ENCODE measurements at places on chromosomes 5 and 9.

DNA sequence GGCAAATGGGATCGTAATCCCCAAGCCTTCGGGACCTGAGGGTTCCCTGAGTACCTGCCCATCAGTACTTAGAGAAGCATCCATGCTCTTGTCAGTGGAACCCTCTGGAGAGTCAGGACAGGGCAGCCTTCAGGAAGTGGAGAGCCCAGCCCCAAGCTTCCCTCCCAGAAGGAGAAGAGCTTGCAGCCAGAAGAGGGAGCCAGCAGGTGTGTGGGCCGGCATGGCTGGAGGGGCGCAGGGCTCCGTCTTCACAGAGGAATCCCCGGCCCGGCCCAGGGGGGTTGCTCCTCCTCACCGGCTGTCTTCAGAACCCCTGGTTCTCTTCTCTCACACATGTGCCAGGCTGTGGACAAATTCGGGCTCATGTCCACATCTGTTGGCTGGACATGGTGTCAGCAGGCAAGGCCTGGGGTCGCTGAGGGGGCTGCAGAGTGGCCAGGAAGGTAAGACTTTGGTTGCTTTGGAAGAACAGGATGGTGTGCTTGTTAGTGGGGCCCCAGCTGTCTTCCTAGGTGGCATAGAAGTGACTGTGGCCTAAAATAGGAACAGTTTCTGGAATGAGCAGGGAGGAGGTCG is 58.9 kb upstream of the RXRA start:
- no peak for DNase-seq

DNA sequence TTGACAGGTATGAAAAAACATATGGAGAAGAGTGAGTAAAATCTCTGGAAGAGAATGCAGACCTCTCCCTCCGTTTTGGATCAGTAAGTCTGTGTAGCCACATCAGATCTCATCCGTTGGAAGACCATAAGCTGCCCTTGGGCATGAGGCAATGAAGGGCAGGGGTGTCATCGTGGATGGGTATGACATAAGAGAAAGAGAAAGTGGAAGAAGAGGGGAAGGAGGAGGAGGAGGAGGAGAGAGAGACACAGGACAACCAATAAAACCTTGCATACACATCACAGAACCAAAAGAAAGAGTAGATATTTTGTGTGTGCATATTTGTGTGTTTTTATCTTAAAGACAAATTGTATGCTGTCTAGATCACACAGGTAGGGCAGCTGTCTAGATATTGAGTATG is 50.7 kb downstream of the PRRC1 start:
- DNase-seq: no peak

DNA sequence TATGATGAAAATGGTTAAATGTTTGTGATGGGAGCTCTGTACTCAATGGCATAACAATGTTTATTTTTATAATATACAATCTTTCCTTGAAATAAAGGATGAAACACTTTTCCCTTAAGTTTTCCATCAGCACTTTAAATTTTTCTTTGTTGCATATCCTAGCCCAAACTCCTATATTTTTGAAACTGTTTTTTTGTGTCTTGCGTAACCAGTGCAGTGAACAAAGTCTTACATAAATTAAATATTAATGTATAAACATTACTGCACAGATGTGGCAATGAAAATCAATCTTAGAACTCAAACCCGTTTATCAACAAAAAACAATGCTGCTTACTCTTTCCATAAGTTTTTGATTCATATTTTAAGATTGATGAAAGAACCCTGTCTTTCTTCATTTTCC is 34.1 kb upstream of the IL31RA start:
- no peak for DNase-seq

DNA sequence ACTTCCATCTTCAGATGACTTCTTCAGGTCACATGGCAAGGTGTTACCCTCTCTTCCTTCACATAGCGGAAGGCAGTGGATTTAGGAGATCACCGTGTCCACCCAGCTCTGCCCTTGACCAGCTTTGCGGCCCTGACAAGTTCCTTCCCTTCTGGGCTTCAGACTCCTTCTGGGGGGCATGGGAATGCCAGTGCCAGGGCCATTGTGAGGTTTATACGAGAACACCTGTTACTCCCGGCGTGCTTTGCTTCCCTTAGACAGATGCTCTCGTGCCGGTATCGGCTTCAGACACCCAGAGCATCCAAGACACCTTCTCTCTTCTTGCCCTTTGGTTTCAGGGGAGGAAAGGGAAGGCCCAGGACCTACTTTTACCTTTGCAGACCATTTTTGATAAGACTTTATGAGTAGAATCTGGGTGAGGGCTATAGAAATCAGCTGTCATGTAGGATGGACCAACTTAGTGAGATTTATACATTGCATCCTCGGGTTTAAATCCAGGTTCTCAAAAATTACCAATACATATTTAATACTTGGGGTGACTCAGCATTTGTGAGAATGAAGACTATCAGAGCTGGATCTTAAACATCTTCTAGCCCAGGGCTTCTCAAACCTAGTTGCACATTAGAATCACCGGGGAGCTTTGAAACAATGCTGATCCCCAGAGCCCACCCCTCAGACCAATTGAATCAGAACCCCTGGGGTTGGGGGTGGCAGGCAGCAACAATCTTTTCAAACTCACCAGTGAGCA is 138.2 kb downstream of the MVB12B start:
- DNase-seq: no peak

DNA sequence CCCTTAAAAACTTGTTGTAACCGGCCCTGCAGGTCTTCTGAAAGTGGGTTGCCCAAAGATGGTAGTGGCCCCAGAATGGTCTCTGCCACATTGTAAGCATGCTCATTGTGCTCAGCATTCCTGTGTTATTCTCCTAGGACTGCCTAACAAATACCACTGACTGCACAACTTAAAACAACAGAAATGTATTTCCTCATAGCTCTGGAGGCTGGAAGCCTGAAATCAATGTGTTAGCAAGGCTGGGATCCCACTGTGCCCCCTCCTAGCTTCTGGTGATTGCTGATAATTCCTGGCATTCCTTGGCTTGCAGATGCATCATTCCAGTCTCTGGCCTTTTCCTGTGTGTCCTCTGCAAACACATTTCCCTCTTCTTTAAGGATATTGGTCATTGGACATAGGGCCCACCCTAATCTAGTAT is 3.4 kb upstream of the GCNT4 start:
- no peak for DNase-seq

- DNase-seq: no peak
Measured at GRCh38 chr9:115921301-115921700, 232.3 kb upstream of the PAPPA start.

DNA sequence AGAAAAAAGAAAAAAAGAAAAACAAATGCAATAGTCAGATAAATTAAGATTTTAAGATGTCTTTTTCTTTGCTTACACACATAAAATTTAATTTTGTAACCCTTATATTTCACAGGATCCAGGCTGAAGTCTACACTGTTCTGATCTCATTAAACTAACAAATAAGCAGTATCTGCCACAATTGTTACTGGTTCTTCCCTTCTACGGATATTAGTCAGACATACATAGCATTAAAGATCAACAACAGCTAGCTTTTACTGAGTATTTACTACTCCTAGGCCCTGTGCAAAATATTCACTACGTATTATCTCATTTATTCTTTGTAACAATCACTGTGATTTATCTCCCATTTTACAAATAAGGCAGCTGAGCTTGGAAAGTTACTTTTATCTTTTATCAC is 34.9 kb downstream of the GNAQ start:
- DNase-seq: no peak

DNA sequence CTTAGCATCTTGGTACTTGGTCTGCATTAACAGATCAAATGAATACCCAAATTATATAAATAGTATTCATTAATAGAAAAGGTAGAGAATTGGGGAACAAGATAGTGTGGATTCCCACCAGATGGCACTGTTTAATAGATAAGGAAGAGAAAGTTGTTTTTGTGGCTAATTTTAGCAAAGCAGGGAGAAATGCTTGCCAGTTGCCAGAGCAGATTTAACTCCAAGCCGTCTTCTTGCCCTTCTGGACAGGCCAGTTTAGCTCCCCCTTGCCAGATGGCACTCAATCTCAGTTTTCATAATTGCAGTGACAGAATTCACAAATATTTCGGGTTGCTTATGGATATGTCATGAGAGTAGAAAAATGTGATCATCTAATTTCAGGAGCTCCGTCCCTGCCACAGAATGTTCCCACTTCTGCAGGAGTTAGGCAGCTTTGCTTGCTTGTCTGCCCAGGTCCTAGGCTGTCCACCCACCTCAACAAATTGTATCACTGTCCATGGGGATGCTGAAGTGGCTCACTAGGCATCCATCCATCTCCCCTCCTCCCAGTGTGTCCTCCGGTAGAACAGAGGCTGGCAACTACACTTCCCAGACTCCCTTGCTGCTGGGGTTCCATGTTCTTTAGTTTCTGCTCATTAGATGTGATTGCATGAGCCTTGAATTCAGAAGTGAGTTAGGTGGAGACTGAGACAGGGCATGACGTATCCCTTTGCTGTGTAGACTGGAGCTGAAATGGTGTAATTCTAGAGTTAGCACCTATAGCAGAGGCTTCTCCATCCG is 11.8 kb upstream of the HEXB start:
- no peak for DNase-seq

DNA sequence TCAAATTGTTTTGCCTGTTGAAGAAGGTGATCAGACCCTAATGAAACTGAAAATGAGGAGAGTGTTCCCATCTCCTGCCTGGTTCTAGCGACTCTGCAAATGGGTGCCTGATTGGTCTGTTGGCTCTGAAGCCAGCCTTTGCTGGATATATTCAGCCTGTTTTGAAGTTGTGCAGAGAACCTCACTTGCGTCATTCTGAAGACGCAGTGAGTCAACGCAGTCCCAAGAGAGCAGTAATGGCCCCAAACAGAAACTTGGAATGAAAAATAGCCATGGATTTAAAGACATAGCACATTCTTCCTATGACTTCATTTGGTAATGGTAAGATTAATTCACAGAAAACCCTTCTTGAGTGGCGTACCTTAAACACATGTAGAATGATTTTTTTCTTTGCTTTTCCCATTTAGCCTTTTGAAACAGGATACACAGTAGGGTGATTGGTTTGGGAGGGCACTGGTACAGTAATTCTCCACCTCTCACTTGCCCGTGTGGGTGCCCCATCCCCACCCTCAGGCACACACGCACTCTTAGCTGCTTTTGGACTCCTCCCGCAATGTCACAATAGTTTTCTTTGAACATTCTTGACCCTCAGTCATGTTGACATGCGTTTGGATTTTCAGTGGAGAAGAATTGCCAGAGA is 54.1 kb upstream of the ABL1 start:
- DNase-seq: no peak

DNA sequence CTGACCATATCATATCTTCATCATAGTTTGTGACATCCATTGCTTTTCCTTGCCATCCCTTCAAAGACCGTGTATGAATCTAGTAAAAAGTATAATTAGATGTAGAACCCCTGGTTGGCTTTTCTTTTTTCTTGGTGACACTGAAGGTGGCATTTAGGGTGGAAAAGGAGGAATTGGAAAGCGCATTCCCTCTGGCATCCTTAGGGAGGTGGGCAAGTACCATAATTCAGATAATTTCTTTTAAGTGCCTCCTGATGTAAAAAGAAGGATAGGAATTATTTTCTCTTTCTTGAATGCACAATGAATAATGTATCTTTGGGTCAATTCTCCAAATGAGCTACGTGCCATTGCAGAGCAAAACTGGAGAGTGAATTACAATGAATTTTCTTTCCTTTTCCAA is 73.2 kb upstream of the SMARCA2 start:
- no peak for DNase-seq

DNA sequence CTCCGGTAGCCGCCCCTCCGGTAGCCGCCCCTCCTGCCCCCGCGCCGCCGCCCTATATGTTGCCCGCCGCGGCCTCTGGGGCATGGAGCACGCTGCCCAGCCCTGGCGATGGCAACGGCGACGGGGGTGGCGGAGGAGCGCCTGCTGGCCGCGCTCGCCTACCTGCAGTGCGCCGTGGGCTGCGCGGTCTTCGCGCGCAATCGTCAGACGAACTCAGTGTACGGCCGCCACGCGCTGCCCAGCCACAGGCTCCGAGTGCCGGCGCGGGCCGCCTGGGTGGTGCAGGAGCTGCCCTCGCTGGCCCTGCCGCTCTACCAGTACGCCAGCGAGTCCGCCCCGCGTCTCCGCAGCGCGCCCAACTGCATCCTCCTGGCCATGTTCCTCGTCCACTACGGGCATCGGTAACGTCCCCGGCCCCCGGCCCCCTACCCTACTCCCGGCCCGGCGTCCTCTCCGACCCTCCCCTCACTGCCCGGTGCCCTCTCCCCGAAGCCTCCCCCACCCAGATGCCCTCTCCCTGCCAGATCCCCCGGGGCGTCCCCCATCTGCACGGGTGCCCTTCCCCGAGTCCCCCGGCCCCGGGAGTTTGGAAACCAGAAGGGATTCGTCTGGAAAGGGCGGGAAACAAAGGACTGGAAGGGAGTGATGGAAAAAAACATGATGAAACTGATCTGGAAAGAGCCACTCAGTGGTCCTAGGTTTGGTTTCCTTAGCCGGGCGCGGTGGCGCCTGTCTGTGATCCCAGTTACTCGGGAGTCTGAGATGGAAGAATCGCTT is 417 bp downstream of the SRD5A1 start:
- DNase-seq: no peak

DNA sequence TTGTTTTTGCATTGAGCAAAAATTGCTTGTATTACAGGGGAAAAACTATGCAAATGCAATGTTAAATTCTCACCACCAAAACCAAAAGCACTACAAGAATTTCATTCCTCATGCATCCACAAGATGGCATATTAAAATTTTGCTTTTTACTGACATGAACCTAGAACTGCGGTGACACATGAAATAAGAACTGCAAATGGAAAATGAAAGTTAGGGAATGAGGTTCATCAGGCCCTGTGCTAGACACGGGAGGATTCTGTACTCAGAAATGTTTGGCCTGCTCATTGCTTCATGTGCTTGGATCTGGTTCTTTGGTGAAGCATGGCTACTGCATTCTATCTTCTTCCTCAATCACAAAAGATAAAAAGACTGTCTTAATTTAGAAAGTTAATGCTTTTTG is 9.1 kb upstream of the RFK start:
- DNase-seq: no peak

DNA sequence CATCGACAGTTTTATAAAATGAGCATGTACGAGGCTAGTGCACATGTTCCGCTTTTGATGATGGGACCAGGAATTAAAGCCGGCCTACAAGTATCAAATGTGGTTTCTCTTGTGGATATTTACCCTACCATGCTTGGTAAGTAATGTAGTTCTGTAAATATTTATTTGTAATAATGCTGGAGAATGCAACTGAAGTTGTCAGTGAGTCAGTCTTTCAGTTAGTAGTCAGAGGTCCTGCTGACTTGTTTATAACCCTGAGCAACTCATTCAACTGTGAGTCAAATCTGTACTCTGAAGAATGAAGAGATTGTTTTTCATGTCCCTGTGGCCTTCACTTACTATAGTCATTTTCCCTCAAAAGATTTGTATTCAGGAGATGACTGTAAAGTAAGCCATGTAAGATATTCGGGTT is 28.4 kb upstream of the GPR150 start:
- DNase-seq: no peak

DNA sequence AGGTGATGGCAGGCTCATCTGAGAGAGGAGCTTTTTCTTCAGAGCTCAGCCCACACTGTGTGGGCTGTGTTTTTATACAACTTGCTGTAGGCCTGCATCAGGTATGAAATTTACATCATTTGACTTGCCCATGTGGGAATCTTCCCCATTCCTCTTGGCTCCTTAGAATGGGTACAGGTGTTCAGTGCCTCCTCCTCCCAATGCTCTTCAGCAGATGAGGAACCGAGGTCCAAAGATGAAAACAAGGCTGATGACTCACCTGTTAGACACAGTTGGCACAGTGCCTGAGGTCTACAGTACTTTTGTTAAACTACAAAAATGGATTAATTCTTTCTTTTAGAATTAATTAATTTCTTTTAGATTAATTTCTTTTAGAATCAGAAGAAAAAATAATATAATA is 20.8 kb downstream of the PAPPA start:
- no peak for DNase-seq

GRCh38 chr9:120628207-120628924 is 48.4 kb upstream of the CDK5RAP2 start:
- no peak for DNase-seq

Data from NCI-H1417 treated with DMSO at 0.1 percent for 48 hours (cell line).